ENCODE measurements at places on chromosomes 6 and 20. TPM values are rescaled to one million over a fixed set of nuclear protein-coding genes. Genes with fewer than 3 reads are reported as not detected.

The HLA-DRB1 gene
- 69.9 TPM for total RNA-seq

DNA sequence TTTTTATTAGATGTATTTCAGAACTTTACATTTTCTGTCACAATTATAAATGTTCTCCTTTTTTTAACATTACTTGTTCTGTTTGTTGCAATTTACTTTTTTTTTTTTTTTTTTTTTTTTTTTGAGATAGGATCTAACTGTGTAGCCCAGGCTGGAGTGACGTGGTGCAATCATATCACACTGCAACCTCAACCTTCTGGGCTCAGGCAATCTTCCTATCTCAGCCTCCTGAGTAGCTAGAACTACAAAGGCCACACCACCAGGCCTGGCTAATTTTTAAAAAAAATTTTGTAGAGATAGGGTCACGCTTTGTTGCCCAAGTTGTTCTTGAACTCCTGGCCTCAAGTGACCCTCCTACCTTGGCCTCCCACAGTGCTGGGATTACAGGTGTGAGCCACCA, 15.1 kb upstream of the MBOAT1 start:
- no peak for DNase-seq

DNA sequence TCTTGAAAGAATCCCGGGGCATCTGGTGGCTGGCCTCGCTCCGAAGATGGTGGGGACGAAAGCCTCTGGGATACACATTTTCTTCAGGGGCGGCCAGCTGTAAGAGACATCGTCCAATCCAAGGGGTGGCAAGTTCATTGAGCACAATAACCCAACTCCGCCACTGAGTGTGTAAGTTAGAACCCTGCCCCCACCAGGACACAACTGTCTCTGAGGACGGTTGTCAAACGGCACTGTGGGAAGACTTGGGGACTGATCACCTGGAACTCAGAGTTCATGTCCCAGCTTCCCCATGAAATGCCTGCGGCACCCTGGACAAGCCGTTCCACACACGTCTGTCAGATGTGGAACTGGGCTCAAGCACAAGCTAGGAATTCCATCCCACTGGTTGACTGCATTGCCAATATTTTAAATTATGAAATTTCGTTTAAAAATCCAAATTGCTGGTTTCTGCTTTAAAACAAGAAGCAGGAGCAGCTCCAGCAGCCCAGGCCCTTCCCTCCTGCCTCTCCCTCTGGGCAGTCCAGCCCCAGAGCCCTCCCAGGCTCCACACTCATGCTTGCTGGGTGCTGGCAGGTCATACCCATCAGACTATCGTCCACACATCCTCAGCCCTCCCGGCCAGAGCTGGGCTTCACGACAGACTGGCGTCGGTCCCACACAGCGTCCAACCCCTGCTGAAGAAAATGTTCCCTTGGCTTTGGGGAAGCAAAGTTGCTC, 80.9 kb upstream of the AFDN start:
- no peak for DNase-seq

DNA sequence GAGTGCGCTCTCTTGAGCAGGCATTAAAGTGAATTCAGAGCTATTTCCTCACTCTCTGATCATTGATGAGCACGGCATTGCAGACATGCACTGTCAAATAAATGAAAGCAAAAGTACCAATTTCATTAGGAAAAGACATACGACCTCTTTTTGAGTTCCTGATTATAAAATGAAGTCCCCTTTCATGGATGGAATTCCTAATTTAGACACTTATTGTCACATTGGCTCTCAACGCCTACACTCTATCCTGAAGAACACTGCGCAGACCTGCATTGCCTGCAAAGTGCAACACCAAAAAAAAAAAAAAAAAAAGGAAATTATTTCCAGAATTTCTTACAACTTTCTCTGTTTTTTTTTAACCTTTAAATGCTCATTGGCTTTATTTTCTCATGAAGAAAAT, 1.6 kb downstream of the ADGRB3 start:
- no peak for DNase-seq

The PEX3 gene
- total RNA-seq: 23.3 TPM

DNA sequence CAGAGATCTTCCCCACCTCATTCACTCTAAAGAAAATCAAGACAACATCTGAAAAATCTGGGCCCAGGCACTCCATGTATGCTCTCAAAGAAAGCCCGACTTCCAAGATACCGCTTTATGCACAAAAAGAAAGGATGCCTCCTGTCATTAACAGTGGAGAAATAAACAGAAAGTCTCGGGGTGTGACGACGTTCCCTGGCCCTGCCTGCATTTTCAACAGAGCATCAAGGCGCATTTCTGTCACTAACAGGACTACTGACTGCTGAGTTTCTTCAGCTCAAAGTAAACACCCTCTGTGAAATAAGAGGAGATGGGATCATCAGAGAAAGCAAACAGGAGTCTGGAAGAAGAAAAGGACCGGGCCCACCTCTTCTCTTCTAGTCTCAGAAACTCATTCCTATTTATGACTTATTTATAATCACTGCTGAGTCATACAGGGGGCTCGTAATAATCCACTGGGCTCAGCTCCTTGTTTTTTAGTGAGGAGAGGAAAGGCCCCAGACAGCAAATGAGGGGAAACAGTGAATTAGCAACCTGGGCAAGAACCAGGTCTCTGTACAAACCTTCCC, 99.7 kb downstream of the ZMYND8 start:
- DNase-seq: no peak

DNA sequence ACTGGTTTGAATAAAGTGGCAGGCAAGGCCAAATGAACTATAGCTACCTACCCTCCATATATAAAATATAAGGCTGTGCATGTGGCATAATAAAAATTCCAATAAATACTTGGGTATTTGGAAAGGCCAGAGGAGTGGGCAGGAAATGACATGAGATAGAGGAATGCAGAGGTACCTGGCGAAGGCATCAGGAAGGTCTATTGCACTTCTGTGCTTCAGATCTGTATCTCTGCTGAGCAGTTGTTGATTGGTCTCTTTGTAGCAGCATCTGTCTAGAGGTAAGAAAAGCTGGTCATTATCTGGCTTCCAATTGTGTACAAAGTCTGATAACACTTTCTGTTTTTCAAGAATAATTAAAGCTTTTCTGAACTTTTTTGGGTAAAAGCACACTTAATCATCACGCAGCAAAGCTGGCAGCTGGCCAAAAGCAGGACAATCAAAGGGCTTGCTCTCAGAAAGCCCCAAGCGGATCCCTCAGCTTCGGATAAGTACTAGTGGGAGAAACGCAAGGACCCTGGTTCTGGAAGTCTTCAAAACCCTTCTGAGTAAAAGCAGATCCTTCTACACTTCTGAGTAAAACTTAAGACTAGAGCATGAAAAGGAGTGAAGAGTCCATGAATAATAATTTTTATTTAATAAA, 120.1 kb upstream of the TCF21 start:
- DNase-seq: no peak

DNA sequence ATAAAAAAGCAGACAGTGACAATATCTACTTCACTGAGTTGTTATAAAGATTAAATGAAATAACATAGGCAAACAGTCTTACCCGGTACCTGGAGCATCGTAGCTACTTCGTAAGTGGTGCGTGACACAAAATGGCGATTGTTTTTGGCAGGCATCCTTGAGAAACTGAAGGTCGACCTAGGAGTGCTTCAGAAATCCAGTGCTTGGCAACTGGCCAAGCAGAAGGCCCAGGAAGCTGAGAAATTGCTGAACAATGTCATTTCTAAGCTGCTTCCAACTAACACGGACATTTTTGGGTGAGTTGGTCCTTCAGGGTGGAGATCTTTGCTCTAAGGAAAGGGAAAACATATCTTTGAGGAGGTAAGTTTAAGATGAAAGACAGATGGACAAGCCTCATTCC, 4.8 kb downstream of the BPIFA2 start:
- no peak for DNase-seq

- DNase-seq: no peak
These were observed 3.0 kb downstream of the FLRT3 start for GRCh38 chr20:14334306-14334930.

The ANGPT4 gene
- not detected for total RNA-seq

- DNase-seq: no peak
These were observed 156.2 kb upstream of the JARID2 start for GRCh38 chr6:15089569-15090144.

The RSPH9 gene
- not detected for total RNA-seq

The HELZ2 gene
- 27.6 TPM for total RNA-seq

The NKX2-2 gene
- total RNA-seq: not detected

The SLC22A16 gene
- not detected for total RNA-seq

- no peak for DNase-seq
These were observed 70.9 kb upstream of the TBX18 start for GRCh38 chr6:84835340-84835739.

The METTL24 gene
- total RNA-seq: not detected

The HLA-DRA gene
- 184 TPM for total RNA-seq

- no peak for DNase-seq
These were observed 49.6 kb upstream of the AFDN start for GRCh38 chr6:167776906-167777627.

DNA sequence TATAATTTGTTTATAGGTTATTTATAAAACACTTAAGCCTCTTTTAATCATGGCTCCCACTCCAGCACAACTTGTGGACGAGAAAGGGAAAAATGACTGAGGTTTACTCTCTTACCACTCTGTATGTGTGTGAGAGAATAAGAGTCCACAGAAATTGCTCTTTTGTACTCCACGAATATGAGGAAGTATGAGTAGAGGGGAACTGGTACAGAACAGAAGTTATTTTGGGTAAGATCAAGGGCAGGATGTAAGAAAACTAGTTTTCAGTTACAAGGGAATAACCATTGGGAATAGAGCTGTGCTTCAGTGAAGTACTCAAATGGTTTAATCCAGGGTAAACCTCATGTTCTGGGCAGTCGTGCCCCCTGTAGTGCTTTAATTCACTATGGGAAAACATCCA, 72.6 kb downstream of the REV3L start:
- DNase-seq: no peak

The TRIM40 gene
- not detected for total RNA-seq

DNA sequence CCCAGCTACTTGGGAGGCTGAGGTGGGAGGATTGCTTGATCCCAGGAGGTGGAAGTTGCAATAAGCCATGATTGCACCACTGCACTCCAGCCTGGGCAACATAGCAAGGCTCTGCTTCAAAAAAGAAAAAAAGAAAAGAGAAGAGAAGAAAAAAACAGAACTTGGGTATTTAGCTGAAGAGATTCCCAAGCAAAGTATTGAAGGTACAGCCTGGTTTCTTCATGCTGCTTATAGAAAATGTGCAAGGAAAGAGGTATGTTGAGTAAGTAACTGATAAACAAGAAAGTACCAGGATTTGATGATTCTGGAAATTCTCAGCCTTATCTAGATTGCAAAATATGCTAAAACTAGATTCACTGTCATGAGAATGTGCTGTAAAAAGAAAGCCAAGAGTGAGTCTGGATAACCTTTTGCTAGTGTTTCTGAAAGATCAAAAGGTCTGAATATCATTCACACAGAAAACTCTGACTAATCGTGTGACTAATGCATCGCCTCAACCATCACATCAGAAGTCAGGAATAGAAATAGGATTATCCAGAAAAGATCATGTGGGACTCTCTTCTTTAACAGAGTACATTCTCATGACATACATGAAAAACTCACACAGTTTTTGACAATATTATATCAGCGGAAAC, 32.4 kb upstream of the NOP56 start:
- DNase-seq: no peak

- DNase-seq: no peak
These were observed 15.0 kb downstream of the FITM2 start for GRCh38 chr20:44296011-44296410.

GRCh38 chr6:7201732-7202541, 94.2 kb downstream of the RREB1 start:
- no peak for DNase-seq

DNA sequence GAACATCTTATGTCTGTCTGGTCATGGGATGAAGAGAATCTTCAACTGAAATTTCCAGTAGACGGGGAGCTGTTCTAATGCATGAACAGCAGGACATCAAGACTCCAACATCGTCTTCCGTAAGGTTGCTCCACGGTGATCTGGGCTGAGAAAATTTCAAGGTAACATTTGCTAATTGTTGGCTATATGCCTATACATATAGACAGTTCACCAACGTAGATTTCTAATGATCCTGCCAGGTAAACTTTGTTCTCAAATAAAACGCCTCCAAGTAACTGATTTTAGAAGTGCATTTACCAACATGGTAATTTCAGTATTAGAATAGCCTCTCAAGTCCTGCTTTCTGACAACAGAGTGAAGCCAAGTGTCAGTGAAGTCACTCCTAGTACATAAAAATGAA, 11.3 kb upstream of the PXDC1 start:
- DNase-seq: no peak

- no peak for DNase-seq
These were observed 83.3 kb downstream of the DCDC2 start for GRCh38 chr6:24274441-24275083.

The TMEM151B gene
- not detected for total RNA-seq

The CCN6 gene
- total RNA-seq: not detected

- DNase-seq: no peak
These were observed 8.8 kb downstream of the SNX3 start for GRCh38 chr6:108252055-108252454.

DNA sequence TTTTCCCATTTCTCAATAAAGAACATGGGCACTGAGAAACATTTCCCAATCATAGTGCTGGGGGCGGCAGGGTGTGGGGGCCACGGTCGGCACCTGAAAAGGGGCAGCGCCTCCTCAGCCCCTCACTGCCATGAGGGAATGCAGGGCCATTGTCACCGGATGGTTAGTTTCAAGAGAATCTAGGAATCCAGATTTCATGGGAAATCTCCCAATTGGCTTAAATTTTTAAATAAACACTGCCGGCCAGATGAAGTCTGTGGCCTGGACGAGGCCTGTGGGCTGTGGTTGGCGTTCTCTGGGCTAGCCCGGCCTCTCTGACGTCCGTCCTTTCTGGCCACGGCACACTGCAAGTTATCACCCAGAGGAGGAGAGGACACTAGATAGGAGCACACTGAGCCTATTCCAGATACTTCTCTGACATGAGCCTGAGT, 25.6 kb downstream of the MANBAL start:
- no peak for DNase-seq

- DNase-seq: no peak
These were observed 33.2 kb upstream of the PHACTR3 start for GRCh38 chr20:59571151-59571550.

The GCM1 gene
- total RNA-seq: 0.24 TPM

The TCF21 gene
- total RNA-seq: not detected

DNA sequence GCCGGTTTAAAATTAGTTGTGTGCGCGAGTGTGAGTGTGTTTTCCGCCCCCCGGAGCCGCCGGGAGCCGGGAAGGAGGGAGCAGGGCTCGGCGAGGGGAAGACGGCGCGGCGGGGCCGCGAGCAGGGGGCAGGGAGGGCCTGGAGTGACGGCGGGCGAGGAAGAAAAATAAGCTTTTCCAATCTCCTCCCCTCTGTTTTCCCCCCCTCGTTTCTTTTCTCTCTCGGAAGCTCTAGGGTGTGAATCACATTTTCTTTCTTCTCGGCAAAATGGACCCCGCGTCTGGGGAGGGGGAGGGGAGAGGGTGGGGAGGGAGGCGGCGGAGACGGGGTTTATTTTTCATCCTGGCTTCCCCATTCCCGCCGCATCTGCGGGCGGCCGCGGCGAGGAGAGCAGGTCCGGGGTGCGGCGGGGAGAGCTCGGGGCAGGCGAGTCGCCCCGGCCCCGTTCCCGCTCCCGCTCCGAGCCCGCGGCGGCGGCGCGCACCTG, 881 bp downstream of the BICRAL start:
- DNase-seq: peak; percentile 74

The PSMA7 gene
- total RNA-seq: 315 TPM

Data from natural killer cell treated with Interleukin-12 subunit alpha and Interleukin-12 subunit beta and Interleukin-15 and Interleukin-18, amount 100 ng/mL, for 72 hours (primary cell).